ENCODE measurements at places on chromosomes 3 and 15. TPM values are rescaled to one million over a fixed set of nuclear protein-coding genes. Genes with fewer than 3 reads are reported as not detected.

Gene EFCC1
- 16.8 TPM for total RNA-seq

Gene CMTM8
- 15.5 TPM for total RNA-seq

Gene NANOGP8
- total RNA-seq, result 3.2 TPM

Gene PIGB
- 25.1 TPM for total RNA-seq

All from thyroid gland (tissue), 4 donors.